ENCODE measurements at places on chromosomes 2 and 18. TPM values are rescaled to one million over a fixed set of nuclear protein-coding genes. Genes with fewer than 3 reads are reported as not detected.

TLX2 gene
- 0.66 TPM for total RNA-seq

DPYSL5 gene
- not detected for total RNA-seq

IL1A gene
- total RNA-seq, result 2.8 TPM

WNT6 gene
- total RNA-seq, result not detected

REG1B gene
- not detected for total RNA-seq

FIGN gene
- 0.05 TPM for total RNA-seq

ANKRD62 gene
- not detected for total RNA-seq

CYP27C1 gene
- total RNA-seq, result not detected

C2orf66 gene
- total RNA-seq, result not detected

ZSCAN30 gene
- total RNA-seq, result 20.8 TPM

TNS1 gene
- 0.50 TPM for total RNA-seq

AGXT gene
- not detected for total RNA-seq

TWIST2 gene
- not detected for total RNA-seq

CENPA gene
- not detected for total RNA-seq

- no peak overlapping the region for H3K4me3 ChIP-seq
- H3K27ac ChIP-seq, result no peak overlapping the region
- no peak for DNase-seq
- H3K36me3 ChIP-seq, result no peaks in the 10 kb centered on the region
- peaks cover 7% of the 10 kb centered on the region for H3K4me1 ChIP-seq
Measured at GRCh38 chr2:237624565-237624964, 2.8 kb upstream of the LRRFIP1 start.

DNA sequence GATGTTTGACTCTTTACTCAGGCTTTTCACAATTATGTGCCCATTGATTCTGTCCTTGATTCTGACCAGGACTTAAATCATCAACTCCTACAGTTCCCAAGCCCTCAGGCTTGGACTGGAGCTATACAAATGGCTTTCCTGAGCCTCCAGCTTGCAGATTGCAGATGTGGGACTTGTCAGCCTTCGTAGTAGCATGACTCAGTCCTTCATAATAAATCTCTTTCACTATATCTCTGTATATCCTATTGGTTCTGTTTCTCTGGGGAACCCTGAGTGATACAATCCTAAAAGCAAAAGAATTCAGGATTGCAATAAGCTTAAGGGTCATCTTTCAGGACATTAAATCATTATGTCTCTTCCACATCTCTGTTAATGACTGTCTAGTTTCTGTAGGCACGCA is 356.6 kb downstream of the RIT2 start:
- H3K36me3 ChIP-seq, result no peaks in the 10 kb centered on the region
- H3K4me3 ChIP-seq, result no peak overlapping the region

- H3K4me1 ChIP-seq, result no peaks in the 10 kb centered on the region
- no peak overlapping the region for H3K27ac ChIP-seq
- DNase-seq, result no peak
- no peaks in the 10 kb centered on the region for H3K36me3 ChIP-seq
Measured at GRCh38 chr2:5706717-5707455, 14.7 kb downstream of the SOX11 start.

DNA sequence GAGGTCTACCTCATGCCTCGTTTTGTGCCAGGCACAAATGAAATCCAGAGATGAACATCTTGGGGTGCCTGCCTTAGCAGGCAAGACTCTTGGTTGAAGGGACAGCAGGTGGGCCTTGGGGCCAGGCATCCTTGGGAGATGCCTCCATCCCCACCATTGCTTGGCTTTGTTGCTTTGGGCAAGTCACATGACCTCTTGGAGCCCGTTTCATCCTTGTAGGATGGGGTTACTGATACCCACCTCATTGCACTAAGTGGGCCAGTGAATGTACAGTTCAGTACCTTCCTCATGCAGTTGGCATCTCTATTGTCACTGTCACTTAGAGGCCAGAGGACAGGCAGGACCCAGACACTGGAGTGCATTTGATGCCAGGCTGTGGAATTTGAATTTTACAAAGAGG is 195.5 kb downstream of the LDLRAD4 start:
- DNase-seq, result no peak
- H3K4me3 ChIP-seq, result no peak overlapping the region
- H3K27me3 ChIP-seq, result no peaks in the 10 kb centered on the region
- H3K4me1 ChIP-seq, result no peaks in the 10 kb centered on the region

DNA sequence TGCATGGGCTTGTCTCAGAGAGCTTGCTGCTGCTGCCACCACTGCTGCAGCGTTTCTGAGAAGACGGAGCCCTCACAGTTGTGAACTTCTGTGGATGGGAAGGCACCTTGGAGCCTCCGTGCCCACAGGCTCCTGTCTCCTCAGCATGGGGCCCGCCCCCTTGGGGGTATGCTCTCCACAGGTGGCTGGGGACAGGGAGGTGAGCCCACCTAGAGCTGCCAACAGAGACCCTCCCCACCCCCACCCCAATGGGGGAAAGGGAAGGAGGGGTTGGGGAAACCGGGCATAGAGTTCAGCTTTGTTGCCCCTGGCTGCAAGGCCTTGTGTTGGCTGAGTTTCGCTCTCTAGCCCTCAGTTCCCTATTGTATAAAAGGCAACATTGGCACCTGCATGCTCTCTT is 76.1 kb downstream of the INPP4A start:
- no peak overlapping the region for H3K27ac ChIP-seq
- H3K27me3 ChIP-seq, result no peaks in the 10 kb centered on the region
- no peak for DNase-seq
- H3K4me3 ChIP-seq, result no peak overlapping the region
- H3K4me1 ChIP-seq, result peaks cover 22% of the 10 kb centered on the region

GRCh38 chr2:85705680-85706039 is 11.5 kb downstream of the GNLY start:
- no peaks in the 10 kb centered on the region for H3K4me1 ChIP-seq
- DNase-seq, result no peak
- no peaks in the 10 kb centered on the region for H3K27me3 ChIP-seq
- no peak overlapping the region for H3K27ac ChIP-seq

GRCh38 chr18:21998486-21998885 is 170.9 kb upstream of the GATA6 start:
- H3K27ac ChIP-seq, result no peak overlapping the region
- no peaks in the 10 kb centered on the region for H3K36me3 ChIP-seq
- no peaks in the 10 kb centered on the region for H3K27me3 ChIP-seq
- no peak overlapping the region for H3K4me3 ChIP-seq
- no peaks in the 10 kb centered on the region for H3K4me1 ChIP-seq
- no peak for DNase-seq

DNA sequence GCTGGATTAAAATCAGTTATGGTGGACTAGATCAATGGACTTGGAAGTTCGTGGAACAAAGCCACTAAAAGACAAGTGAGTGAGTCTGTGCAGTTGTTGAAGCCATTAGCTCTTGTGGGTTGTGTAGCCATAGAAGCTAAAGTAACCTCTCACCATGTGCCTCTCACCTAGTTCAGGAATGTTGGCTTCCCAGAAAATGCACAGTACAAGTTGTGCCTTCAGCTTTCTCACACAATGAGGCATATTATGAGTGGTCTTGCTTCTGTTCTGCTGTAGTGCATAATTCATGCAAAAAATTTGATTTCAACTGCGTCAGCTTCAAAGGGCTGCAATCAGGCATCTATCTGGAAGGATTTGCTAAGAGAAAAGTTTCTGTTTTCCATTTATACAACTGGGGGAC is 26.2 kb downstream of the CERS6 start:
- H3K4me3 ChIP-seq, result no peak overlapping the region
- DNase-seq, result no peak
- peaks cover 3% of the 10 kb centered on the region for H3K4me1 ChIP-seq
- no peaks in the 10 kb centered on the region for H3K27me3 ChIP-seq

DNA sequence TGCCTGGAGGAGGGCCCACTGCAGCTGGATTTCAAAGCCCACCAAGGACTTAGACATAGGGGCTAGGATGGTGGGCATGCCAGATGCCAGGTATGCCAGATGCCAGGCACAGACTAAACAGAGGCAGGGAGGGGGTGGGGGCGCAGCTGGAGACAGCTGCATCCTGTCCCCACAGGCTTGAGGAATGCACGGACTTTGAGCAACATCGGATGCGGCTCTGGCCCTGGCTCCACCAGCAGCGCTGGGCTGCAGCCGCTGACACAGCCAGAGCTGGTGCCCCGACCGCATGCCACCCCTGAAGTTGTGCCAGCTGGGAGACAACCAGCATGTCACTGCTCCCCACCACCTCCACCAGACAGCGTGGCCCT is 39.5 kb downstream of the AQP12A start:
- no peaks in the 10 kb centered on the region for H3K4me1 ChIP-seq
- no peak overlapping the region for H3K27ac ChIP-seq
- no peak overlapping the region for H3K4me3 ChIP-seq
- no peaks in the 10 kb centered on the region for H3K36me3 ChIP-seq

- H3K36me3 ChIP-seq, result no peaks in the 10 kb centered on the region
- H3K4me3 ChIP-seq, result no peak overlapping the region
- H3K27me3 ChIP-seq, result no peaks in the 10 kb centered on the region
- no peak overlapping the region for H3K27ac ChIP-seq
Measured at GRCh38 chr2:164146441-164146840, 410.6 kb upstream of the FIGN start.

- DNase-seq, result no peak
- peaks cover 5% of the 10 kb centered on the region for H3K4me1 ChIP-seq
- H3K36me3 ChIP-seq, result no peaks in the 10 kb centered on the region
- H3K27ac ChIP-seq, result no peak overlapping the region
Measured at GRCh38 chr2:98932778-98933343, 3.2 kb downstream of the CRACDL start.

DNA sequence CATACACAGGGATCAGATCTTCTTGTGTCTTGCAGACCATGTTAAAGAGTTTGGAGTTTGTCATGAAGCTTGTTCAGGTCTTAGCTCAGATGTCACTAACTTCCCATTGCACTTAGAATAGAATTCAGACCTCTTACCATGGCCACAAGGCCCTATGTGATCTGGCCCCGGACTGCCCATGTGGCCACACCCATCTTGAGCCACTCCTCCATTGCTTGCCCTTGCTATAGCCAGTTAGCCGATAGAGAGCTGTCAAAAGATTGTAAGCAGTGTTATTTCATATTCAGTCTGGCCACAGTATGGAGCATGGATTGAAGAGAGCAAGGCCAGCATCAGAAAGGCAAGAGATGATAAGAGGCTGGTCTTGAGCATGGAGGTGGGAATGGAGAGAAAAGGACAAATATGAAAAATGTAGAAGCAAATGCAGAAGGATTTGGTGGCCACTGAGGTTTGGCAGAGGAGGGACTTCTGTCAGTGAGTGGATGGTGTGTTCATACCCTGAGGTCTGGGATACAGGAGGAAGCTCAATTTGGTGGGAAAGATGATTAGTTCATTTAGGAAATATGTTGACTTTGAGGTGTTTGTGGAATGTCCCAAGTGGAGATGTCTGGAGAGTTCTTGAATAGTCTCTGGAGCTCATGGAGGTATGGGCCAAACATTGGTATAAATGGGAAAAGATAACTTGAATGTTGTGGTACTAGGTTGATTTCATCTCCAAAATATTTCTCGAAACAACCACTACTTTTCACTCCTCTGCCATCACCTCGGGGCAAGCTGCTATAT is 10.6 kb downstream of the DGUOK start:
- no peaks in the 10 kb centered on the region for H3K27me3 ChIP-seq
- peaks cover 19% of the 10 kb centered on the region for H3K4me1 ChIP-seq
- no peak overlapping the region for H3K4me3 ChIP-seq

- H3K4me3 ChIP-seq, result no peak overlapping the region
- H3K4me1 ChIP-seq, result no peaks in the 10 kb centered on the region
- no peak for DNase-seq
- H3K36me3 ChIP-seq, result no peaks in the 10 kb centered on the region
- no peaks in the 10 kb centered on the region for H3K27me3 ChIP-seq
Measured at GRCh38 chr18:32324181-32324580, 134.3 kb downstream of the MEP1B start.

DNA sequence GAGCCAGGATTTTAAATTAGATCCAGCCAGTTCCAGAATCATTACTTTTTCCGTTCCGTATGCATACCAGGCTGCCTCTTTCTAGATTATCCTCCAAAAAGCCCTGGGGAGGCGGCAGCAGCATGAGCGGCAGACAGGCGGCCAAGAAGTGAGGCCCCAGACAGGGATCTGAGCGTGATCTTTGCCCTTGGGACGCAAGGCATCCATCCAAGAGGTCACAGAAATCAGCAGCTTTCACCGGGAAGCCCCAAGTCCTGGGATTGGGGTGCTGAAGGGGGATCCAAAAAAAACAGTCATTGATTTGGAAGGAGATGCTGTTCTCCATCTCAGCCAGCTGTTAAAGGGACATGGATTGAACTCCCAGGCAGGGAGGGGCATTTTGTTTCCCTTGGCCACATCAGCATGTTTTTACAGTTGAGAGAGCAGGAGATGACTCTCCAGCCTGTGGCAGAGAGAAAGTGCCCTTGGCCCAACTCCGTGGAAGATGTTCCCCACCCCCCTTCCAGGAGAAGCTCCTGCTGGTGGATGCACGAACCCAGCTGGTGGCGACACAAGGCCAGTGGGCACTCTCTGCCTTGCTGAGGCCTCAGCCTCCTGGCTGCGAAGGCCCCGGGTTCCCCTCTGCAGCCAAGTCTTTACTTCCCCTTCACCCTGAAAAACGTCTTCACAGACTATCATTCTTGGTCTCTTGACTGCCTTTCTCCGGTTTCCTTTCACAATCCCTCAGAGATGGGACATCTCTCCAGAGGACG is 265.6 kb downstream of the ANAPC1 start:
- no peak overlapping the region for H3K4me3 ChIP-seq
- no peaks in the 10 kb centered on the region for H3K4me1 ChIP-seq
- H3K36me3 ChIP-seq, result no peaks in the 10 kb centered on the region
- H3K27ac ChIP-seq, result no peak overlapping the region
- no peak for DNase-seq

- H3K27ac ChIP-seq, result no peak overlapping the region
- H3K36me3 ChIP-seq, result no peaks in the 10 kb centered on the region
- no peaks in the 10 kb centered on the region for H3K4me1 ChIP-seq
- no peaks in the 10 kb centered on the region for H3K27me3 ChIP-seq
Measured at GRCh38 chr2:134586326-134586965, 132.4 kb downstream of the TMEM163 start.

DNA sequence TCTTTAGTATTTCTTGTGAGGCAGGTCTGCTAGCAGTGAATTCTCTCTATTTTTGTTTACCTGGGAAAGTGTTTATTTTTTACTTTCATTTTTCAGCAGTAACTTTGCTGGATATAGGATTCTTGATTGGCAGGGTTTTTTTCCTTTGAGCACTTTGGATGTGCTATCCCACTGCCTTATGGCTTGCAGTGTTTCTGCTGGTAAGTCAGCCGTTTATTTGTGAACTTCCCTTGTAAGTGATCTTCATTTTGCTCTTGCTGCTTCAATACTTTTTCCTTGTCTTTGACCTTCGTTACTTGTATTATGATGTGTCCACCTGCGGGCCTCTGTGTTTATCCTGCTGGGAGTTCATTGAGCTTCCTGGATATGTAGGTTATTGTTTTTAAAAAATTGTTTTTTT is 54.7 kb downstream of the SLC66A2 start:
- H3K27me3 ChIP-seq, result no peaks in the 10 kb centered on the region
- H3K27ac ChIP-seq, result no peak overlapping the region
- no peaks in the 10 kb centered on the region for H3K36me3 ChIP-seq
- no peaks in the 10 kb centered on the region for H3K4me1 ChIP-seq
- H3K4me3 ChIP-seq, result no peak overlapping the region

- no peaks in the 10 kb centered on the region for H3K27me3 ChIP-seq
- no peaks in the 10 kb centered on the region for H3K36me3 ChIP-seq
- no peak for DNase-seq
- no peak overlapping the region for H3K4me3 ChIP-seq
Measured at GRCh38 chr2:211468877-211469663, 912.7 kb downstream of the CPS1 start.

All from naive thymus-derived CD4-positive, alpha-beta T cell (primary cell).